Cortex of kidney (tissue), 1 donor: ENCODE measurements at places on chromosomes 5 and 9.

GRCh38 chr5:142845954-142846398 lies 75.8 kb downstream of the ARHGAP26 start:
- DNase-seq = no peak

GRCh38 chr9:120892748-120893610 lies 16.0 kb upstream of the PHF19 start:
- no peak for DNase-seq

- no peak for DNase-seq
These were observed 2.0 kb downstream of the CLK4 start for GRCh38 chr5:178624631-178625546.

DNA sequence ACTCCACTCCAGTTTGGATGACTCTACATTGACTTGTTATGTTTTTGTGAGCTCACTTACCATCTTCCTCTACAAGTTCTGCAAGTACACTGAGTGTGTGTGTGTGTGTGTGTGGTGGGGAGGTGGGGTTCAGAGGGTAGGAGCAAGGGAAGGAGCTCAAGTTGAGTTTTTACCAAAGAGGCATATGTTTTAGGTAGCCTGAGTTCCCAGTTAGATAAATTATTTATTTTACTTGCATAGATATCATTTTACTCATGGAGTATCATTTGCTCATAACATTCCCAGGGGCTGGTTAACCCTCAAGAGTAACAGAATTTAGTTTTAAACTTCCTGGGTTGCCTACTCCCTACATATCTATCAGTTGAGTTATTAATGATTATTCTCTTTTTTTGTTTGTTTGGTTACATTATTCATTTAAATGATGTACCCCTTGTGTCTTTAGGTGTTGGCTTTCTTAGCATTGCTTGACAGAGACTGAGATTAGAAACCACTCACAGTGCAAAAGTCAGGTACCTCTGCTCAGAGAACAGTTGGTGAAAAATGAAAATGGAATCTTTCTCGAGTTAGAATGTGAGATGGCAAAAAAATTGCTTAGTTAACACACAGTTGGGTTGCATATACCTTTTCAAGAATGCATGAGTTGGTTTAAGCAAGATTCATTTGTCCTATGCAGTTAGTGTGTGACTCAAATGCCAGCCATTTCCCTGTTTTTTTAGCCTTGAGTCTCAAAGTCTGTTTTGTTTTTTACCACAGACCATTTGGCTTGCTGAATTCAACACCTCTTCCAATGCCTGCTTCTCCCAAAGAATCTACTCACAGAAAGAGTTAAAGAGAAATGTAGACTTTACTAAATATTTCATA lies 29.2 kb downstream of the TNFSF8 start:
- DNase-seq = no peak

- no peak for DNase-seq
These were observed 5.8 kb downstream of the ITK start for GRCh38 chr5:157186309-157187045.

DNA sequence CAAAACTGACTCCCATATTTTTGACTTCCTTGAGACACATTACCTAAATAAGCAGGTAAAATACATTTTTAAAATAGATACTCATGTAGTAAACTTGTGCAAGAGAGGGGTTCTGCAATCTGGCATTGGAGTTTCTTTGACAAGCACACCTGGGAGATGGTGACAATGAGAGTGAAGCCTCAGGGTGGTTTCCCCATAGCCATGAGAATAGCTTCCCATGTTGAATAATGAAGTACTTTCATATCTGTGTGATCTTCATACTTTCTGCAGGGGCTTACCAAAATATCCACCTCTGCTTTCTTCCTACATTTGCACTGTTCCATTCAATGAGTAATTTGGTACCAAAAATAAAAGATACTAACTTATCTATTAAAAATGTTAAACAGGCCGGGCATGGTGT lies 44.7 kb upstream of the VCAN start:
- no peak for DNase-seq

GRCh38 chr5:125140855-125141254 lies 394.4 kb upstream of the ZNF608 start:
- no peak for DNase-seq
